ENCODE measurements at places on chromosomes 5 and 9. TPM values are rescaled to one million over a fixed set of nuclear protein-coding genes. Genes with fewer than 3 reads are reported as not detected.

Gene TMEM215
- not detected for total RNA-seq

Gene SPAAR
- not detected for total RNA-seq

Gene IL9
- not detected for total RNA-seq

Gene DOCK2
- 271 TPM for total RNA-seq

Gene CTXN3
- not detected for total RNA-seq

Gene PAEP
- not detected for total RNA-seq

Gene LCN15
- total RNA-seq = not detected

Gene KYAT1
- 20.6 TPM for total RNA-seq

Gene PCDHGC4
- total RNA-seq = not detected

Gene MLANA
- not detected for total RNA-seq

Data from activated CD8-positive, alpha-beta memory T cell treated with anti-CD3 and anti-CD28 coated beads, Interleukin-2, amount 10 ng/mL, durations not matched to agents 7 days and 5 days (primary cell).